ENCODE measurements at places on chromosomes 12 and 14.

DNA sequence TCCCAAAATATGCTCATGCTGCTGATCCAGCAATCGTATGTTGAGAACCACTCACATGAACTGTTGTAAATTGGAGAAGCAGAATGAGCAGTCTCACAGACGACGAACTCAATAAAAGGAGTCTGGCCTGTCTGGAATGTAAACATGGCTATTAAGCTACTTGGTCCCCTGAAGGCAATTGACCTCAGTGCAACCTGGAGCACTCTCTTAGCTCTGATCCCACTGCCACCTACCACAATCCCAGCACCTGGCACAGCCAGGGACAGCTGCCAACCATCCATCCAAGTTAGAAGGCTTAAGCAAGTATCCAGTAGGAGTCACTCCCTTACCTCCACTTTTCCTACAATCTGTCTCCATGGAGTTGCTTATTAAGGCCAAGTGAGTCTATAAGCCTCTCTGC is 406.9 kb upstream of the CLEC14A start:
- no peak for DNase-seq

GRCh38 chr14:103545915-103546651 is 16.4 kb downstream of the BAG5 start:
- no peak for DNase-seq

DNA sequence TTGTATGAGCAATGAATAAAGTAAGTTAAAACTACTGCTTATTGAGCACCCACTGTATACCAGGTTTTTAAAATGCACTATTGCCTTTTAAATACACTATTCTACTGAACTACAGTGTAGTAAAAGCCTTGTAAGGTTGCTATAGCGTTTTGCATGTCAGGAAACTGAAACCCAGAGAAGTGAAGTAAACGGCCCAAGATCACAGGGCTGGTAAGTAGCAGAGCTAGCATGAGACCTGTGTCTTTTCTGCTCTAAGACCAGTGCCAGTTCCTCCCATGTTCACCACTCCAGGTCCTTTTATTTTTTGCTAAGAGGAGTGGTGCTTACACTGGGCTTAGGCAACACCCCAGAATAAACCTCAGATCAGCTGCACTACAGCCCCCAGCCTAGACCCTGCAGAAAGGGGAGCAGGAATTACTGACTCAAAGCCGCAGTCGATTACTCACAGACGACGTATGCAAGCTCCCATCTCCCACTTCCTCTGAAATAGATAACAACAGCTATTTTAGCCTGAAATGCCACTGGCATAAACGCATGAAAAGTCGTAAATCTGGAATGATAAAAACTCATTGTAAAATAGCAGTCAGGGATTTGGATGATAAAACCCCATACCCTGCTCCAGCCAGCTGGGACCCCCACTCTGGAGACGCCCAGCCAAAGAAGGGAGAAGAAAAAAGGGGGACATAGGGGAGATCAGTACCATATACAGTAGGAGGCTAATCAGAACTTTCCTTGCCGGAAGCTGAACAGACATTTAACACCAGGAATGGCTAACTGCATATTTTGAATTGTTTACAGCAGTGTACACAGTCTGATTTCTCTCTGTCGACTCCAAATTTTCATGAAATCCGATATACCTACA is 108.3 kb downstream of the NUAK1 start:
- no peak for DNase-seq

DNA sequence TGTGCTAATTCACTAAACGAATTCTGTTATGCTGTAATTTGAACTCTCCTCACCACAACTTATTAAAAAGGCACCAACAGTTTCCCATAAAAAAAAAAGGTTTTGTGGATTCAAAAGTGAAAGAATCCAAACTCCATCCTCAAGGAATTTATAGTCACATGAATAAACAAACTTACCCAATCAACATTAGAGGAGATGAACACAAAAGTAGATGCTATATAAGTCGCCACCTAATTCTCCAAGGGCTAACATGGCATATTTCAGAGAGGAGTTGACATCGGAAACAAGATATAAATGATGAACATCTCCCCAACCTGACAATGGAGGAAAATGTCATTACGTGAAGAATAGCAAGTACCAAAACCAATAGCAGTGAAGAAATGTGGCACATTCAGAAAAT is 265.5 kb upstream of the PRKD1 start:
- DNase-seq, result no peak

DNA sequence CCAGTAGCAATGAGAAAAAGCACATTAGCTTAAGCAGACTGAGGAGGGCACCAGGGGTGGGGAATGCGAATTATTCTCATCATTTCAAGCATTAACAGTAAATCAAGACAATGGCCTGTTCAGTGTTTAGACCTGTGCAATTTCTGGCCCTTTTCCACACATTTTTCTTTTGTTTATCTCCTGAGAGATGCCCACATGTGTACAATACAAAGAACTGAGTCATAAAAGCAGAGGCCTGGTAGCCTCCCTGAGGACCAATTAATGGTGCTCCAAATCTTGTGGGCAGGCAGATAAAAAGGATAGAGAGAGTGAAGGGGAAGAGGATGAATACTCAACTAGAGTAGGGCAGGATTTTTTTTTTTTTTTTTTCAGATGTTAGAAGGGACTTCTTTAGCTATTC is 480.8 kb downstream of the RERGL start:
- no peak for DNase-seq
